Hematopoietic multipotent progenitor cell (in vitro differentiated cells): ENCODE measurements at places on chromosomes 6 and 20.

GRCh38 chr20:43744151-43744611 is 17.4 kb upstream of the GTSF1L start:
- DNase-seq = no peak

GRCh38 chr20:32522776-32523612 is 62.1 kb downstream of the NOL4L start:
- DNase-seq = no peak

DNA sequence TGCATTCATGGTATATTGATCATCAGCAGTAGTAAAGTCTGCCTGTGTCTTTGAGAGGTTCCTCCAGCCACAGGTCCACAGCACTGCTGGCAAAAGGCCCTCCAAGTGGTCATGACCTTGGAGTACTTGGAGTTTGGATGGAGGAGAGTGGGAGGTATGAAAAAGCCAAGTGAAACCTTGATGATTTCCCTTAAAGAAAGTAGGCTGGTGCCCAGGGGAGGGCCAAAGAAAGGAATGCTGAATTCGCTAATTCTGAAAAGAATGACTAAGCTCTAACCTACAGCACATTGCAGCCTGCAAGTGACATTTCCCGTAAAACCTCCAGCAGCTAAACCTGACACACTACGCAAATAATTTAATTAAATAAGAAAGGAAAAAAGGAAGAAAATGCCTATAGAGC is 223.4 kb upstream of the TAB2 start:
- DNase-seq = no peak

GRCh38 chr20:35225319-35226125 is 968 bp upstream of the MMP24 start:
- no peak for DNase-seq

DNA sequence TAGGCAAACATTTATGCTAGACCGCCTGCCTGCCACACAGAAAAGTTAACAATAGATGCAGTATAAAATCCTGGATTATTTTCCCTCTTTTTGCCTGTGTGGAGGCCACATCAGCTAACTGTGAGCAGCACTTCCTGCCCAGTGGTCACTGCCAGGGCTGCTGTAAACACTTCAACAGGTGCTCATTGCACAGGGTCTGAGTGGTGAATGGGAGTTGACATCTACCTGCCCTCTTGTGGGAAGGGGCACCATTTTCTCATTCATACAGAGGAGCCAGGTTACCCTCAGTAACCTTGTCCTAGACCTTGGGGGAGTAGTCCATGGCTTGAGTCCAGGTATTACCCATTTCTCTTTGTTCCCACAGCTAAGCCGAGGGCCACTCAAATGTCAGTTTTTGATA is 235.3 kb downstream of the TMEM242 start:
- DNase-seq = no peak

- DNase-seq = no peak
These were observed 152.9 kb downstream of the KLHL32 start for GRCh38 chr6:97077380-97077779.

DNA sequence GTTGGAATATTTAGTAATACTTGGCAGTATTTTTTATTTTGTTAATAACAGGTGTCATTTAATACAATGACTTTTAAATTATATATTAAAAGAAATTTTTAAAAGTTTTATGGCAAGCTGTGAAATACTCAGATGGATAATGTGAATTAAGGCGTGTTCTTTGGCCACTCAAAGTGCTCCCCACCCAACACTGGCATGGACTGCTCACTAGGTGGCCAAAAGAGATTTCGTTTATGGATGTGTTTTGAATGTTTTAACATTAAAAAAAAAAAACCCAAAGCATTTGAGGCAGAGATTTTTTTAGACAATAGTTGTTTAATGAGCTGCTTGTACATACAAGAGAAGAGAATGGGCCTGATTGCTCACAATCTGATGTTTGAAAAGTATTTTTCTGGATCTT is 86.5 kb downstream of the QKI start:
- DNase-seq = no peak

GRCh38 chr6:10999994-11000393 is 44.1 kb downstream of the ELOVL2 start:
- DNase-seq = no peak

- no peak for DNase-seq
These were observed 71.2 kb downstream of the PDE7B start for GRCh38 chr6:135922746-135923145.

DNA sequence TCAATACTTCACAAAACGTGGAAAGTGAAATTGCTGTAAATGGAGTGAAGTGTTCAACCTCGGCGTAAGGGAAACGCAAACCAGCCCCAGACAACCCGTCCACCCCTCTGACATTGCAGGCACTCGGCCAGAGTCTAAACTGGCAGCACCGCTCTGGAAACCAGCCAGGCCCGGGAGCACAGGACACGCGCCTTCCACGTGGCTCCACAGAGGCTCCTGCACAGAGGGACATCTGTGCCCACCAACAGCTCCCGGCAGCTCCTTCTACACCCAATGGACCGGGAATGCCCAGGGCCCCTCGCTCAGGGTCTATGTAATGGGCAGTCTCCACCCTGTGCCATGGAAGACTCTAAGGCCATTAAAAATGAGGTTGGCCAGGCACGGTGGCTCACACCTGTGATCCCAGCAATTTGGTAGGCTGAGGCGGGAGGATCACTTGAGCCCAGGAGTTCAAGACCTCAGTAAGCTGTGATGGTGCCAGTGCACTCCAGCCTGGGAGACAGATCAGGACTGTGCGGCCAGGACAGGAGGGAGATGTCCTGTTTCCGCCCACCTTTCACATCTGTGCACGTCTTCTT is 3.4 kb upstream of the HELZ2 start:
- DNase-seq = no peak

DNA sequence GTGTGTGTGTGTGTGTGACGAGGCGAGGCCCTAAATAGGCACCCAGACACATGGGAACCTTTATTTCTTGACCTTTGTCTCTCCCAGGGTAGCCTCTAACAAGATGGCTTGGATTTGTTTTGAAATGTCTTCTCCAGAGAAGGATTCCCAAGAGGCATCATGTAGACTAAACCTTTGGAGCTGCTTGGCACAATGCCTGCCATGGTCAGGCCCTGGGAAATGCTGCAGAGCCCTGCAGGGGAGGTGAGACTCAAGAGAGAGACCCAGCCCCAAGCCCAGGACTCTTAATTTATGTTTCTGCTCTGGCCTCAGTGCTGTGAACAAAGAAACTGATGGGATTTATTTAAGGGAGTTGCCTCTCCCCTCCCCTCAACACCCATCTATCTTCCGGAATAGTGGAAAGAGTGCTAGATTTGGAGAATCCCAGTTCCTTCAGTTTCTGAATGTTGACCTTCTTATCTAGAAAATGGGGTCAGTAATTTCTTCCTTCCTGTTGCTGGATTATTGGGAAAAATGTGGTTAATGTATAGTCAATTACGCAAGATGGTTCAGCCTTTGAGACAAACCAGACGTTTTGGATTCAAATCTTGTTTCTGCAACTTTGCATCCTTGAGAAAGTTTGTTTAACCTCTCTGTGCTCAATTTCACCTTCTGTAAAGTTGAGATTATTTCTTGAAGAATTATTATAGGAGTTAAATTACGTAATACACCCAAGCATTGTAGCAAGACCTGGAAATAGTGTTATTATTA is 434.8 kb downstream of the MAFB start:
- DNase-seq = no peak

GRCh38 chr6:3872370-3872854 is 23.2 kb downstream of the FAM50B start:
- DNase-seq = no peak

- DNase-seq = no peak
These were observed 145.4 kb downstream of the UST start for GRCh38 chr6:148892247-148892646.

DNA sequence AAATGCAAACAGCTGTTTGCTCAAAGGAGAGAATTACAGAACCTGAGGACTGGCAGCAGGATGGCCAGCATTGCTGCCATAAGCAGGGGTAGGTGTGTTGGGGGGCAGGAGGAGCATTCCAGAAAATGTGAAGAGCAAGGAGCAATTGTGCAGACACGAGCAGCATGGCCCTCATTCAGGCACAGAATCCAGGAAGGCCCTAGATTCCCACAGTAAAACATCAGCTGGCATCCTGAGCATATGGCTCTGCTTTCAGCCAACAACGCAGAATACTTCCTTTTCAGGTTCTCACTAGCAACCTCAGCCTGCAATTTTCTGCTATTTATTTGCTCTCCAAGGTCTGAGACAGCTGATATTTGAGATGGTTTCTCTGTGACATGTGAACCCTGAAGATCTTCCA is 243.4 kb upstream of the POU3F2 start:
- no peak for DNase-seq

DNA sequence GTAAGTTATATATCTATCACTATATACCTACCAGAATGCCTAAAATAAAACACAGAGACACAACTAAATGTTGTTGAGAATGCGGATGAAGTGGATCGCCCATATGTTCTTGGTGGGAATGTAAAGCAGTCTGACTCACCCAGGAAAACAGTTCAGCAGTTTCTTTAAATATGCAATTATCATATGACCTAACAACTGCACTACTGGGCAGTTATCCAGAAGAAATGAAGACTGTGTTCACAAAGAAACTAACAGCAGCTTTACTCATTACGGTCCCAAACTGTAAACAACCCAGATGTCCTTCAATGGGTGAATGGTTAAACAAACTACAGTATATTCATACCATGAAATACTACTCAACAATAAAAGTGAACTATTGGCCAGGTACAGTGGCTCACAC is 14.3 kb upstream of the ZC3H12D start:
- no peak for DNase-seq

DNA sequence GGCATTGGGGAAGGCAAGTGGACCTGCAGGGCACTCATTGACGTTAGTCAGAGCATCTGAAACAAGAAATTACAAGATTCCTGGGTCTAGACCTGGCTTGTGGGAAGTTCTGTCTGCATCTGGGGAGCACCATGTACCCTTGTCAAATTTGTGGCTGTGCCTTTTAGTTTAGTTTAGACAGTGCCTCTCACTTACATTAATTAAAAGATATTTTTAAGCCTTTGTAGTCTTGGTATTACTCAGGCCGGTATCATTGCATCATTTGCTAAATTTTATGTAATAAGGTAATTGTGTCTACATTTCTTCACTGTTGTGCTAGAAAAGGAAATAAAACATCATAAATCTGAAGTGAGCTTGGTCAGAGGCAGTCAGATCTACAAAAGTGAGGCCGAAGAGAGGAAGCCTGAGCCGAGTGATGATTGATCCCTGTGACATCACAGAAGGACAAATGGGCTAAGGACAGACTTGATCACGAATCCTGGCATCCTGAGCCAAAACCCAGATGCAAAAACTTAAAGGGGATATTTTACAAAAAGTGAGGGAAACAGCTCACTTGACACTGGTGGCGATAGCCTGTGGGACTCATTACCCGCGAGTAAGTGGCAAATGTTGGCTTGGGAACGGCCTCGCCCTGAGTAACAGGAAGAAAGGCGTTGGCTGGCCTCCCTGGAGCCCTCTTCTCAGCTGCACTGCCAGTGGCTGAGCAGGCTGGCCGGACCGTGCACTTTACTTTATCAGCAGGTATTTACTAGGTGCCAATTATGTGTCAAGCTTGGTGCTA is 106.5 kb downstream of the TCP11 start:
- DNase-seq = peak; percentile 43

- DNase-seq = no peak
These were observed 56.6 kb downstream of the RALGAPA2 start for GRCh38 chr20:20655883-20656282.

GRCh38 chr6:44071670-44072451 is 55.4 kb downstream of the MRPL14 start:
- DNase-seq = no peak

DNA sequence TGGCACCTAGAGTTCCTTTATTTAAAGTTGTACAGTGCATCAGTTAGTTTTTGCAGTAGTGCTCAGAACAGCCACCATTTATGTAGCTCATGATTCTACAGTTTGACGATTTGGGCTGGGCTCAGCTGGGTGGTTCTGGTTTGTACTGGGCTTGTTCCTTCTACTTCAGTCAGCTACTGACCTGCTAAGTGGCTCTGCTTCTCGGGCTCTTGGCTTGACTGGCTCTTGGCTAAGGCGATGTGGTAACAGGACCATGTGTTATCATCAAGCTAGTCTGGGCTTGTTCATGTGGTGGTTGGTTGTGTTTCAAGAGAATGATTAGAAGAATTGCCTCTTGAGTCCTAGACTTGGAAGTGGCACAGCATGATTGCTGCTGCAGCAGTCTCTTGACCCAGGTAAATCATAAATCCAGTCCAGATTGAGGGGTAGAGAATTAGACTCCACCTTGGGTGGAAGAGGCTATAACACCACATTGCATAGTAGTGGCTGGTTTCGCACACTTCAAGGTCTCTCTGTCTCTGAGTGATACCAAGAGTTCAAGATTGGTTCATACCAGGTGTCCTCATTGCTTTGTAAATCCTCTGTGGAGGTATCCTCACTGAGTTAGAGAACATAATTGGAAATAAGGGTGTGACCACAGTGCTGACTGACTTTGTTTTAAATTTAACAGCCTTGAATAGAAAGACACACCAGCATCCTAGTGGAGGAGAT is 253.0 kb downstream of the ARID1B start:
- no peak for DNase-seq

DNA sequence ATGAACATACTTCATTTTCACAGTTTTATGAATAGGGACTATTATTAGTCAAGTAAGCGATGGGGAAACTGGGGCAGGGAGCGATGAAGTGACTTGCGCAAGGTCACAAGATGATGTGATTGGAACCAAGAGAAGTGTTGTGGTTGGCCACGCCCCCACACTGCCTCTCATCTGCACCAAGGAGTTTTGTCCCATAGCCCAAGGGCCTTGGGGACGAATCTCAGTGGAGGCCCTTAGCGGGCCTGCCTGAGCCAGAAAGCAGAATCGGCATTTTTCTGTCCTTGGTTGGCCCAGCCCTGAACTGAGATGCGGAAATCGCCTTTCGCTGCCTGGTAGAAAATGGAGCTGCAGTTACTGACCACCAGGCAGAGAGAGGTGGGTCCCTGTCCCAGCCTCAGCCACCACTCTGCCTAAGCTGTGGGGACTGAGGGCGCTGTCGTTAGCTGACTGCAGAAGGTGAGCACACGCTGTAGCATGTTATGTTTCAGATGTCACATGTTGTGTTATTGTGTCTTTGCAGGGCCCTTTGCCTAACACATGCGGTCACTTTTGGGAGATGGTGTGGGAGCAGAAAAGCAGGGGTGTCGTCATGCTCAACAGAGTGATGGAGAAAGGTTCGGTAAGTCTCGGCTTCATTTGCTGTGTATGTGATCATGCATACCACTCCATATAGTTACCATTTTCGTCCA is 57.8 kb downstream of the PTPN1 start:
- no peak for DNase-seq

DNA sequence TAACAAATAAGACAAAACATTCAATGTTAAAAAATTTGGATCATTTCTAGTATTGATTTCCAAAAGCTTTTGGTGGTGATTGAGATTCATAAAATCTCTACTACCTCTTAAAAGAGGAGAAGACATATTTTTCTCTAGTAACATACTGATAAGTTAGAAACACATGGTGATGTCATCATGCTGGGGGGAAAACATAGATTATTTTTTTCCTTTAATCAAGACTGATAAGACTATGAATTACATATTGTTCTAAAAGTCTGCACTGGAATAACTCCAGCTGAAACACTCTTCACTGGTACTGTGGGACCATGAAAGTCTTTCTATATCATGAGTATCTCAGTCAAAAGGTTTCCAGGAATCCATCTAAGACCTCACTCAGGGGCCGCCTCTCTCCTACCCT is 515.8 kb downstream of the PRKN start:
- DNase-seq = no peak

- DNase-seq = no peak
These were observed 949.4 kb upstream of the GJE1 start for GRCh38 chr6:141183368-141183767.

- DNase-seq = no peak
These were observed 26.2 kb upstream of the IER3 start for GRCh38 chr6:30770592-30770991.
